ENCODE measurements at places on chromosomes 2 and 18.
A peak's percentile ranks its signal among the peaks of the same experiment; 100 is the strongest.

DNA sequence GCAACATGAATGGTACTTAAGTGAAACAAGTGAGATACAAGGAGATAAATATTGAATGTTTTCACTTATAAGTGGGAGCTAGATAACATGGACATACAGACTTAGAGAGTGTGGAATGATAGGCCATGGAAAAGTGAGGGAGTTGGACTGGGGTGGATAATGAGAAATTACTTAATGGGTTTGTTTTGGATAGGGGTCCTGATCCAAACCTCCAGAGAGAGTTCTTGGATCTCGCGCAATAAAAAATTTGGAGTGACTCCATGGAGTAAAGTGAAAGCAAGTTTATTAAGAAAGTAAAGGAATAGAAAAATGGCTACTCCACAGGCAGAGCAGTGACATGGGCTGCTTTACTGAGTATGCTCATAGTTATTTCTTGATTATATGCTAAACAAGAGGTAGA, 508.9 kb downstream of the CNTNAP5 start:
- DNase-seq = no peak

DNA sequence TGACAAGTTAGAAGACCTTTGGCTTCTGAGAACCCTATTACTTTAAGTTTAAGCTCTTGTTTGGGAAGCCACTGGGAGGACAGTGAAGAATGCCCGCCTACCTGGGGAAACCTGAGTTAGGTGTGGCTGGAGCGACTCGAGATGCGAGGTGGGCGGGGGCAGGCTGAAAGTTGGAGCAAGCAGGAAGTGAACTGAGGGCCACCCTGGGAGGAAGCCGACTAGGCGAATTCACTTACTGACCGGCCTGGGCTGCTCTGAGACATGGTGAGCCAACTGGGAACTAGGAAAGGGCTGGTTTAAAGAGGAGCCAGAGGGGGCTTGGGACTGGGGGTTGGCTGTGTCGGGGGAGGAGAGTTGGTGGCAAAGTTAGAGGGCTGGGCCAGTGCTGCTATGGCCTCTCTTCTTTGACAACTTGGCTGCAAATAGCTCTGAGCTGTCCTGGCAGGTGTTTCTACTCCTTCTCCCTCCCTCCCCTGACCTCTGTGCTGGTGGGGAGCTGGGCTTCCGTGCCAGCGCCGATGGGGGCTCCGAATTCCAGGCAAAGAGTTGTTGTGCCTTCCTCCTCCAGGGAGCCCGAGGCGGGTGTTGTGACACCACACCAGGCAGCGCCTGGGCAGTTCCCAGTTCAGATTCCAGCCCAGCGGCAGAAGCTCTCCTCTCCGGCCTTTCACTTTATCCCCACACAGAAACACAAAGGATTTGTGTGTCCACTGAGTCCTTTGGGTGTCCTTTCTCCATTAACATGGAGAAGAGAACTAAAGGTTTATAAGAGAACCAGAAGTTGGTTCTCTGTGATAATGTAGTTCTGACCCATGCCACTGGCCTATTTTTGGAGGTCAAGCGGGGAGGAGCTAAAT, at the start of gene VAMP8:
VAMP8 (plus strand) TSS at position 201 of the 857 bp plus-strand sequence; CDS start at position 262, 61 bp downstream.
- DNase-seq = no peak

GRCh38 chr2:136486115-136486514, 279.2 kb upstream of the THSD7B start:
- no peak for DNase-seq

GRCh38 chr2:85415980-85416650, 2.4 kb upstream of the SH2D6 start:
- DNase-seq = no peak

DNA sequence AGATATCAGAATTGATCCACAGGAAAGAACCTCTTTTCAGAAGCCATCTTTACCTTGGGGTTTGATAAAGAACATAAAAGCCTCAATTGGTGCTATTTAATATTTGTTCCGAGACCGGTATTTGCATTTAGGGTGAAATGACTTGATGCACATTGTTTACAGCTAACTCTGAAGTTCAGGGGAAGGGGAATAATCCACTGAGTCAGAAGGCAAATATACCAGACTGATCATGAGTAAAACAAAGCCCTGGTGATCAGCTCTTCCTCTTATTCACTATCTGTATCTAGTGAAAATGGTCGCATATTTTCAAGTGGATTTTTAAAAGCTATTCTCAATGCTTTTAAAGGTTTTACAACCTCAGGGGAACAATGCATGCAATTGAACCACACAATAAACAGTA, 53.0 kb upstream of the ATP8B1 start:
- DNase-seq = no peak

GRCh38 chr2:3185256-3185655, 192.4 kb downstream of the EIPR1 start:
- DNase-seq = no peak

DNA sequence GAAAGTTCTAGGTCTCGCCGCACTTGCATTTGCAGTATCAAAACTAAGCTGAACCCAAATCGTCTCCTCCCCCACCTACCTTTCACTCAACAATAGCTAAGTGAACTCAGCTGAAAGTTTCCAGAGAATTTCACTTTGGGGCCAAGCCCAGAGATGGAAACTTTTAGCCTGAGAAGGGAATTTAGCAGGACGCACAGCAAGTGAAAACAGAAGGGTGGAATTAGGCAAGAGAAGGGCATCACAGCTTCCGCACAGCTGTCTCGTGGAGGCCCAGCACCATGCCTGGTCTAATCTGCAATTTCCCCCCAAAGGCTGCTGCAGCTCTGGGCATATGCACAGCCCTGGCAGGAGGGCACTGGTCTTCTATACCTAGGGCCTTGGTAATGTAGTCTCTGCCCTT, 262.0 kb downstream of the TNS1 start:
- no peak for DNase-seq

GRCh38 chr2:4678927-4679326, 975.6 kb downstream of the DCDC2C start:
- DNase-seq = no peak

- peak; percentile 46 for DNase-seq
Observed at GRCh38 chr2:189751080-189751658, 11.4 kb downstream of the OSGEPL1 start.
